ENCODE measurements at places on chromosomes 3 and 15. TPM values are rescaled to one million over a fixed set of nuclear protein-coding genes. Genes with fewer than 3 reads are reported as not detected.

The GOLGA6L7 gene
- not detected for total RNA-seq

The PAK6 gene
- total RNA-seq, result 1.7 TPM

The VWA5B2 gene
- total RNA-seq, result not detected

The TM6SF1 gene
- total RNA-seq, result 22.4 TPM

The CYP8B1 gene
- total RNA-seq, result not detected

The HGD gene
- total RNA-seq, result 0.49 TPM

The ACP3 gene
- not detected for total RNA-seq

The SV2B gene
- not detected for total RNA-seq

The RASGRP1 gene
- total RNA-seq, result 202 TPM

The CISH gene
- total RNA-seq, result 369 TPM

The CCR9 gene
- 9.7 TPM for total RNA-seq
